Effector CD8-positive, alpha-beta T cell (primary cell): ENCODE measurements at places on chromosomes 11 and 22.

DNA sequence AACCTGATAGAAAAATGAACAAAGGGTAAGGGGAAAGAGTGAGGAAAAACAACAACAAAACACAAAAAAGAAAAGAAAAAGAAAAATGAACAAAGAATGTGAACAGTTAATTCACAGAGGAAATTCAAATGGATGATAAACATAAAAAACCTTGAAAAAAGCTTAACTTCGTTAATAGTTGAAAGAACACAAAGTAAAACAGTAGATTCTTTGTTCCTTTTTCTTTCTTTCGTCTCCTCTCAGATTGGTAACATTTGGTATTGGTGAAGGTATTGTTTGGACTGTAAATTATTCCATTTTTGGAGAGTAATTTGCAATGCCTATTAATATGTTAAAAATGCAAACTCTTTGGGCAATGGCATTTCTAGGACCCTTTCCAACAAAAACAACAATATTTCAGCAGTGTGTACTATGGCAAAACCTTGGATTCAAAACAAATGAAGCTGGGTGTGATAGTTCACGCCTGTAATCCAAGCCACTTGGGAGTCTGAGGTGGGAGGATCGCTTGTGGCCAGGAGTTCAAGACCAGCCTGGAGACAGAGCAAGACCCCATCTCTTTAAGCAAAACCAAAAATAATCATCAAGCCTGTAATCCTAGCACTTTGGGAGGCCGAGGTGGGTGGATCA lies 3.3 kb upstream of the BACE1 start:
- DNase-seq: no peak

GRCh38 chr11:62223095-62223494 lies 14.6 kb downstream of the SCGB2A1 start:
- no peak for DNase-seq

DNA sequence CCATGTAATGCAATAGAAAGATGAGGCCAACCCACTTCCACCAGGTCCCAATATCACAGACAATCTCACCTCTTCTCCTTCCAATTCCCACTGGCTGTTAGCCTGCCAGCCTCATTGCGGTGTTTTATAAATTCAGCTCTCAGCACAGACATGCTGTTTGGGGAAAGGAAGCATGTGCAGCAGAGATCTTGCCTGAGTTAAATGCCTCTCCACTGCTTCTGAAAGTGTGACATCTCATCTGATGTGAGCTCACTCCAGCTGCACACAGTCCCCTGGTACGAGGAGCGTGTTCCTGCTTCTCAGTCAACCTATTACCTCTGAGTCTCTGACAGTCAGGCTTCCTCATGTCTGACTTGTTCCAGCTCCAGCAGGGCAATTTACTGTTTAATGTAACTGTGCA lies 122.7 kb upstream of the GUCY1A2 start:
- no peak for DNase-seq

- DNase-seq: no peak
Measured at GRCh38 chr11:44601471-44602370, 36.3 kb downstream of the CD82 start.

GRCh38 chr11:64258356-64258755 lies 7.0 kb downstream of the PLCB3 start:
- DNase-seq: no peak

DNA sequence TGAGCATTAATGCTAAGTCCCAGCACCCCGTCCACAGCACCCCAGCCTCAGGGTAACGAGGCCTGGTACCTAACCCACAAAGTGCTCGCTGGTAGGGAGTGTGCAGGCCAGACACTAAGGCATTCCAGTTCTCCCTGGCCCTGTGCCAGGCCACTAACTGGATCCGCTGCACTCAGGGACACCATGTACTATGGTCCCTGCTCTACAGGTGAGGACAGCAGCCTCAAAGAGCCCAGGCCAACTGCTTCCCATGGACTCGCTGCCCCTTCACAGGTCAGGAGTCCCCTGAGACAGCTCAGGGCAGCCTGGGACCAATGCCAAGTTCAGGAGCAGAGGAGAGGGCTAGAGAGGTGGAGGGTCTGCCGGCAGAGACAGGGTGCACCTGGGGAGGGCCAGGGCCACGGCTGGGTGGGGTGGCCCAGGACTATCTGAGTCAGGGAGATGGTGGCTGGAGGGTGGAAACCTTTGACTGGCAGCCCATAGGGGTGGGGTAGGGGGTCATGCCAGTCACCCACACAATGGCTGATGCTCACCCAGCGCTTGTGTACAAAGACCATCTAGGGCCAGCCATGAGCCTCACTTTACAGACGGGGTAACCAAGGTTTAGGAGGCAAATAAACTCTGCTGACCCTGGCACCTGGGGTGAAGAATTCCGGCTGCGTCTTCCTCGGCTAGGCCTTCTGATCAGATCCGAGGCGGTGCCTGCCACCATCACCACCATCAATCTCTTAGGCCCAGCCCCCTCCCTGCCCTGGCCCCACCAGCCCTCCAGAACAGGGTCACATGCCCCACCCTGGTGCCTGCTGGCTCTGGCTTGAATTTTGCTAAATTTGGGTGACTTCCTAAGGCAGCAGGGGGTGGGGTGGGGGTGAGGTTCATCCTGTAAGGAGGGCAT lies 5.6 kb downstream of the OSBPL5 start:
- no peak for DNase-seq

GRCh38 chr22:43092085-43092484 lies 2.9 kb upstream of the TTLL1 start:
- DNase-seq: no peak

GRCh38 chr11:3962406-3962840 lies 107.0 kb downstream of the STIM1 start:
- no peak for DNase-seq

GRCh38 chr11:128603003-128603696 lies 15.8 kb upstream of the ETS1 start:
- DNase-seq: no peak

GRCh38 chr11:48165426-48165825 lies 51.2 kb upstream of the OR4B1 start:
- no peak for DNase-seq

DNA sequence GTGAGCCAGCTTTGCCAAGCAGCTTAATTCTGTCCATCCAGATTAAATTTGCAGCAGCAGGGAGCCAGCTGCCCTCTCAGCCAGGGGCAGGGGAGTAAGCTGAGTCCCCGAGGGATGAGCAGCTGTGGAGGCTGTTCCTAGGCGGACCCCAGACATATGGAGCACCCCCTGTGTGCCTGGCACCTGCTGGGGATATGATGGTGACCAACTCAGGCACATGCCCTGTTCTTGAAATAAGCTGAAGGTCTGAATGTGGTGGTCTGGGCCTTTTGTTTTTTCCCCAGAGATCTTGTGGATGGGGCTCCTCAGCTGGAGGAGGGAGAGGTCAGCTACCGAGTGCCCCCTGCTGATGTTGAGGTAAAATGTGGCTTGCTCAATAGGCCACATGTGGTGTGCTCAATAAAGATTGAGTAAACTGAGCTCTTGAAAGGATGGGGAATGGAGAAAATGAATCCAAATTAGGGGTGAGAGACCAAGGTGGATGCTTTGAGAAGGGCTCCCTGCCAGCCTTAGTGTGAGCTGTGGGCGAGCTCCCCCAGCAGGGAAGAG lies 103.3 kb upstream of the NNMT start:
- no peak for DNase-seq
